LoVo (cell line): ENCODE measurements at places on chromosomes 1 and 21.

GRCh38 chr21:30437010-30437565 is 3.0 kb upstream of the KRTAP15-1 start:
- no peak for DNase-seq

- DNase-seq: no peak
Observed at GRCh38 chr1:24297187-24297851, 21.8 kb upstream of the GRHL3 start.

DNA sequence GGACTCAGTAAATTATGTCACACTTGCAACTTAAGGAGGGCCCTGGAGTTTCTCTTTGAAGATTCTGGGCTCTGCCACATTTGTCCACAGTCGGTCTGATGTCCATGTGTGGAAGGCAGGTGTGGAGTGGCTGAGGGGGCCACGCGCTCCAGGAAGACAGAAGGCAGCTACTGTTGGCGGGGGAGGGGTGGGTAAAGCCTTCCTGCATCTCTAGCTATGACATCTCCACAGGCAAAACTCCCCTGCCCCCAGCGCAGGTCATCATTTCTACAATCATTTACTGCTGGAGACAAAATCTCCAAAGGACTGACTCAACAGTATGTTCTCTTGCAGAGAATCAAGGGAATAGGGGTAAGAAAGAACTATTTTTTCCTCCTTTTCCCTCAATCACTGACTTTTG is 11.4 kb upstream of the TSPEAR start:
- DNase-seq: no peak

- no peak for DNase-seq
Observed at GRCh38 chr21:27759091-27759659, 792.3 kb upstream of the ADAMTS5 start.

GRCh38 chr1:235980976-235981375 is 83.9 kb downstream of the NID1 start:
- DNase-seq: no peak

- DNase-seq: no peak
Observed at GRCh38 chr1:71262970-71263369, 182.1 kb upstream of the ZRANB2 start.

DNA sequence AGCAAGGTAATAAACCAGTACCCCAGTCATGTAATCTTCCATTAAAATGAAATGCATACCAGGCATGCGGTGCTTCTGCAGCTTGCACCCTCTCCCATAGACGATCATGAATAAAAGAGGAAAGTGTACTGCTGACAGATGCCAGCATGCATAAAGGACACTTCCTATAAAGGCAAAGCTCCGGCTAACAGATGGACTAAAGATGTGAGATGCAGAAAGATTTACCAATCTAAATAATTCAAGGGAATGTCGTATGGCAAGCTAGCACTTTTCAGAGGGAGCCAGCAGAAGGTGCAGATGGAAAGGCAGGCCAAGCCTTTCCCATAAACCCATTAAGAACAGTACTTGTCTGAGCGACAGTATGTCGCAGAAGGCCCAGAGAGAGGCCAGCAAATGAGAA is 542.0 kb downstream of the NUF2 start:
- no peak for DNase-seq

DNA sequence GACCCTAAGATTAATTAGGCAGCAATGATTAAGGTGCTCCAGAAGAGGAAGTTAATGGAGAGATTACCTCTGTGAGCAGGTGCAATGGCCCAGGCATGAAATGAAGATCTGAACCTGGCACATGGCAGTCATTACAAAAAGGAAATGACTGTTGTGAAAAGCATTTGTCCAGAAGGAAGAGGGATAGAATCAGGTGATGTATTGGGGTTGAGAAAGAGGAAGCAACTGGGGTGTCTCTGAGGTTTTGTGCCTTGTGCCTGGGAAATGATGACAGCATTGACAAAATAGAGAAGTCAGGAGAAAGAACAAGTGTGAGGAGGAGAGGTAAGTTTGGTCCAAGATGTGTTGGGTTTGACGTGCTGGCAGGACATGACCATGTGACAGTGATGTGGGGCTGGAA is 5.6 kb downstream of the CRCT1 start:
- no peak for DNase-seq

GRCh38 chr1:4219111-4219510 is 319.0 kb upstream of the C1orf174 start:
- DNase-seq: no peak

DNA sequence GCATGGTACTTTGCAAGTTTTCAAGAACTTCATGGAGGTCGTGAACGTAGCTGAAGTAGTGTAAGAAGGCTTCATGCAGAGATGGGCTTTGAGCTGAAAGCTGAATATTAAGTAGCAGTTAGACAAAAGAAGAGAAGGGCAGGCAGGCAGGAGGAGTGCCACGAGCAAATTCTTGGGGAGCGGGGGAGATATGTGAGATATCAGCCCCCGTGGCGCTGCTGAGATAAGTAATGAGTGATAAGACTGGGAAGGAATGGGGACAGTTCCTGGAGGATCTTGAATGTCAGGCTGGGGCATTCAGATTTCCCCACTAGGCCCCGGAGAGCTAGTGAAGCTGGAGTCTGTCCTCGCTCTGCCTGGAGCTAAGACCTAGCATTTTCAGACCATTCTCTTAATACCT is 27.9 kb upstream of the KIRREL1 start:
- DNase-seq: no peak

DNA sequence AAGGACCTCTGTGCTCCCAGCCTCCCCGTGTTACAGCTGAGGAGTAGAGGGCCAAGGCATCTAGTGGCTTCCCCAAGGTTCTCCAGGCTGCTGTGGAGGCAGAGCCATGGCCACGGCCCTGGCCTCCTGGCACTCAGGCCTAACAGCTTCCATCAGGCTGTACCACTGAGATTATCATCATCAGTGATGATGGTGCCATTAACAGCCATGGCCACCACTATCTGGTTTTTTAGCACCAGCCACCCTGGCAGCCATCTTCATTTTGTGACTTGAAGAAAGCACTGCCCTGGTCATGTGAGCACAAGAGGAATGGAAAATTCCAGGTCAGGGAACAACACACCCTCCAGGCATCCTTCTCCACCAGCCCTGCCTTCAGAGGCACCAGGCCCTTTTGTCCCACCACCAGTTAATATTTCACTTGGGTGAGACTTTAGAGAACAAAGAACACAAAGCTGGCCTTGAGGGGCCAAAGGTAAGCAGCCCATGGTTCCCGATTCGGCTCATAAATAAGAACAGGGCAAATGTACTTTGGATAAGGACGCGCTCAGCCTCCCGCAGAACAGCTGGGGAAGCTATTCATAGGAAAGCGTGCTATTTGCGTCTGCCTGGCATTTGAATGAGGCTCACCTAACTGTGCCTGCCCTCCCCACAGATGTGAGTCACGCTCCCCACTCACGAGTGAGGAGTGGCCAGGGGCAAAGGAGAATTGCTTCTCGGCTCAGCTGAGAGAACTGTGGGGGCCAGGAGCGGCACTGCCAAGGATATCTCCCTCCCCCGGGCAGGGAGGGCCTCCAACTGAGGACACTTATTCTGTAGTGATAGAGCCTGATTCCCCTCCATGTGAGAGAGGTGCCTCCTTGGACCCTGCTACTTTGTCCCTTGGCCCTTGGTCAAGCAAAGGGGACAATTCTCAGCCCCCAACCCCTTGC is 95.6 kb downstream of the CD58 start:
- DNase-seq: peak; percentile 69

GRCh38 chr1:209607102-209607794 is 23.7 kb downstream of the CAMK1G start:
- DNase-seq: no peak

DNA sequence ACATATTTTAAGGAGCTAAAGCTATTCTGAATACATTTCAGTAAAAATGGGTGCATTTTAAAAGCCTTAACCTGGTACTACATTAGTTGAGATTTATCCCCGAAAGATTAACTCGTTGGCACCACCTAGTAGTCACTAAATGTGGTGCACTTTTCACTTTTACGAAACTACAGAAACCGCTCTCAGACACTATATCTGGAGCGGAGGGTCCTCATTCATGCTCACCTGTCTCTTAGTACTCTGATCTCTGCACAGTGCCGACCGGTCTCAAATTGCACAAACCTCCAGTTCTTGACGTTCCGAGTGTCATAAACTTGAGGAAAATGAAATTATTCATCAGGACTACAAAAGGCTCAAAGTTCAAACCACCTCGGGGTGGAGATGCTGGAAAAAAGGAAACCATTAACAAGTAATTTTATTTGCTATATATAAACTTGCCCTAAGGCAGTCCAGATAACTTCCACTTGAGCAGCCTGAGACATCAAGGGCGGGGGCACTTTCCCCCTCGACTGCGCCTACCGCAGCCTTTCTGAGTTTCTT is 722 bp downstream of the LZIC start:
- DNase-seq: peak; percentile 49

DNA sequence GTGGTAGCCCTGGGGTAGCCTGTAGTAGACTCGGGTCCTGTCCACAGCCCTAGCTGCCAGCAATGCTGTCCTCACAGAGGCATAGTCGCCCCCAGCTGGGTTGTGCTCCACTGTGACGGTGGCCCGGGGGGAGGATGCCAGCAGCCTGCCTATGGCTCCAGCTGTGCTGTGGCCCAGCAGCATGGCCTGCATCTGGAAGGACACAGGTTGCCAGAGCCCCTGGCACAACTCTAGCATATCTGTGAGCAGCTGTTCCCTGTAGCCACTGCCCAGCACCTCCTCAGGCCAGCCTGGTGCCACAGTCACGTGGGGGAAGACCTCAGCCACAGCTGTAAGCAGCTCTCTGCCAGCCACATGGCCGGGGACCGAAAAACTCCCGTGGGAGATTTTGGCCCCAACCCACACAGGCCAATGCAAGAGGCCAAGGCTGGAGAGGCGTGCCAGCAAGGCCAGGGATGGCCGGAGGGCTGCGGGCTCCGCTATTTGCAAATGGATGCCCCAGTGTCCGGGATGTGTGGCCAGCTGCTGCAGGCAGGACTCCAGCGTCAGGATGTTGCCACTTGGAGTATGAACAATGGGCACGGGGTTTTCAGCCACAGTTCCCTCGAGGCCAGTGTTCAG is 13.9 kb downstream of the FAM151A start:
- no peak for DNase-seq

- no peak for DNase-seq
Observed at GRCh38 chr1:191889623-191890003, 268.6 kb upstream of the RGS18 start.

DNA sequence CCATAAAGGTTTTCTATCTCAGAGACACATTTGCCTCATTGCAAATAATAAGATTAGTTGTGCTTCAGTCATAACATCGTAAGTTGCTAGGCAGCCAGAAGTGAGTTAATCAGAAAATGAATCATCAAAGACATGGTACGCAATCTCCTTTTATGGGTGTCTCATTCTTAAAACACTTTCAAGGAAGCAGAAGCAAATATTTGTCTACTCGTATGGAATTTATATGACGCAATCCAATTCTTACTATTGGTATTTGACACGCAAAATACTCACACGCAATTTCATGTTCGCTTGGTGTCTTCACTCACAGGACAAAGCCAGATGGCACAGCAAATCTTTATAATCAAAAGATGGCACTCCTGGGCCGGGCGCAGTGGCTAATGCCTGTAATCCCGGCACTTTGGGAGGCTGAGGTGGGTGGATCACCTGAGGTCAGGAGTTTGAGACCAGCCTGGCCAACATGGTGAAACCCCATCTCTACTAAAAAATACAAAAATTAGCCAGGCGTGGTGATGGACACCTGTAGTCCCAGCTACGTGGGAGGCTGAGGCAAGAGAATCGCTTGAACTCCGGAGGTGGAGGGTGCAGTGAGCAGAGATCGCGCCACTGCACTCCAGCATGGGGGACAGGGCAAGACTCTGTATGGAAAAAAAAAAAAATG is 56.4 kb downstream of the HLCS start:
- peak; percentile 96 for DNase-seq

DNA sequence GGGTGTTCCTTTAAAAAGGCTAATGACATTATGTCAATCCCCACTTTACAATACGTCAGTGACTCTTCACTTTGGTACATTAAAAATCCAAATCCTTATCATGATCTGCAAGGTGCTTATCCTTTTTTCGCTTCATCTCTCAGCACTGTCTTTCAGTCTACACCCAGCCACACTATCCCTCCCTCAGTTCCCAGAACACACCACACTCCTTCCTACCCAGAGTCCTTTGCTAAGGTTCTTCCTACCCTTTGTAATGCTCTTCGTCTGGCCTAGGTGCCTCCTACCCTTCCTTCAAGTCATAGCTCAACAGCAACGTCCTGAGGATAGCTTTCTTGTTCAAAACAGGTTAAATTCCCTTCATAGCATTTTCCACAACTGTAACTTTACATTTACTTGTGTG is 152.6 kb downstream of the RERE start:
- no peak for DNase-seq

GRCh38 chr1:6496365-6496721 is 4.9 kb upstream of the PLEKHG5 start:
- no peak for DNase-seq

DNA sequence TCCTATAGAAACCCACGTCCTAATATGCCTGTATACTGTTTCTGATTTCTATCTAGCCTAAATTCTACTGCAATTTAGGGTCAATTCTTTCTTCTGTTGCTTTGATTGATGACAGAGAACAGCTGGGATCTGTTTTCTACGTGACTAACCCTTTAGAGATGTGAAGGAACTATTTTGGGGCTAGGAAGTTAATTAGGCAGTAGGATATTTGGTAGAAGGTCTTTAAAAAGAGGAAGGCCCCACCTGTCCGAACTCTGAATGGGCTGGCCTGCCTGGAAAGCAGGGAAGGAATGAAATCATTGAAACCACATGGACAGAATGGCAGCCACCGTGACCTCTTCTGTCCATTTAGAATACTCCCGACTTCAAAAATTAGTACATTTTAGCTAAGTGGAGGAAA is 21.0 kb downstream of the EIF2D start:
- no peak for DNase-seq

DNA sequence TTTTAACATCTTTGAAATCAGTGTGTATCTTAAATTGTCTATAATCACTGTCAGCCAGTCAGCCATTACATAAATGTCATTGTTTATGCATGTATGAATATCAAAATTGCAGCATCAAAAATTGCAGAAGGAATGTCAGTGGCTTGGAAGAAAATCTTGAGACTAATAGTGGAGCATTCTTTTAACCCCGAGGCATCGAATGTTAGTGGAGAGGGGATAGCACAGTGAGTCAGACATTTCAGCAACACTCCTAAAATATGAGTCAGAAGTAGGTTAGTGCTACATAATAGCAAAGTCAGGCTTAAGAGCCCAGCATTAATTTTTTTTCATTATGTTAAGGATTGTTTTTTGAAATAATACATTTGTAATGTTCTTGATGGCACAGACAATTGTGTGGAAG is 45.5 kb downstream of the SNRPE start:
- peak; percentile 64 for DNase-seq

DNA sequence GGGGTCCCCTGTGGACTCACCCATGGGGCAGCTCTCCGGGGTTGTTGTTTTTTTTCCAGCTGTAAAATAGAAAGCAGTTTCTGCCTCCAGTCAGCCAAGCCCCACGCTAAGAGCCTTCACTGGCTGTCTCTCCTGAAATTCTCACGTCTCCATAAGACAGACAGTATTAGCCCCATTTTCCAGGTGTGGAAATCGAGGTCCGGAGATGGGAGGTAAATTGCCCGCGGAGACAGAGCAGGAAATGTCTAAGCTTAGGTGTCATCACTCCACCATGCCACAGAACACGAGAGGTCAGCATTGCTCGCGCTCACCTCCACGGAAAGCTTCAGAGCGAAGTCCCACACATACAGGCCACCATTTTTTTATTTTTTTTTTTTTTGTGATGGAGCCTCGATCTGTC is 44.6 kb downstream of the TNFRSF8 start:
- no peak for DNase-seq

- DNase-seq: peak; percentile 59
Observed at GRCh38 chr1:10510520-10511493, 36.1 kb downstream of the PEX14 start.
